Astrocyte of the spinal cord (primary cell): ENCODE measurements at places on chromosomes 6 and 20.

DNA sequence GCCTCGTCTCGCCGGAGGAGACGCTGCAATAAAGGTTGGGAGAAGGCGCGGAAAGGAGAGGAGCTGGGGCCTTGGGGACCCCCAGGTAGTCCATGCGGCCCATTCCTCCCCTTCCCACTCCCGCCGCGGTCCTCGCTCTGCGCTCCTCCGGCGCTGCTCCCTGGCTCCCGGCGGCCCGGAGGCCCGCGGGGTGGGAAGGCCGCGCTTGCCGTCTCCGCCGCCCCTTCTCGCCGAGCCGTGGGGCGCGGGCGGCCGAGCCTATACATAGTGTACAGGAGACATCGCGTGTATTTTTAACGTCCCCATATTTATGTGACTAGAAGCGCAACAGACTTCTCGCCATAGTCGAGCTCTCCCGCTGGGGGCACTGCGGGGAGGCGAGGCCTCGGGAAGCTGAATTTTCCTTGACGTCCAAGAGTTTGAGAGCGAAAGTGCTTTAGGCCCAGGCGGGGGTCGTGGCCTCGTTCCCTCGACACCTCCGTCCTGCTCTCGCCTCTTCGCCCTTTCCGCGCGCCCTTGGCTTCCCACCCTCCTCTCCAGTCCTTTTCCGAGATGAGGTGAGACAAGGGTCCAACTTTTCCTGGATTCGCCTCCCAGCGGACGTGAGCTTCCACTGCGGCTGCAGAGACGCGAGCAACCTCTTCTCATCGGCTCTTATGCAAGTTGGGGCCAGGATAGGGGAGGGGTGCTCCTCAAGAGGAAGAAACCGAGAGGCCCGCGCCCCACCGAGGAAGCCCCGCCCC lies 29.0 kb downstream of the SLC12A5 start:
- peak; percentile 24 for DNase-seq

GRCh38 chr6:124613031-124613430 lies 349.2 kb upstream of the RNF217 start:
- no peak for DNase-seq

DNA sequence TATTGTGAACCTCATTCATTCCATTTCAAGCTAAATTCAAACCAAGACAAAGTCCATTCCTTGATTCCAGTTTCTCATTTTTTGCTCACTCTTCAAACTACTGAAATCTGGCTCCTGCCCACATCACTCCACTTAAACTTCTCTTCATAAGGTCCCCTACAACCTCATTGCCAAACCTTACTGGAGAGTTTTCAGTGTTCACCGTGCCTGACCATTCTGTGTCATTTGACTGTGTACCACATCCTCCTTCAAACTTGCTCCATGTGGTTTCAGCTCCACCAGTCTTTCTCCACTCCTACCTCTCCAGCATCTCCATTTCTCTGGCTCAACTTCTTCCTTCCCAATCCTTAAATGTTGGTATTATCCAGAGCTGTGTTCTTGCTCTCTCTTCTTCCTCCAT lies 38.5 kb upstream of the TAB2 start:
- no peak for DNase-seq

GRCh38 chr6:75106426-75106825 lies 99.4 kb downstream of the COL12A1 start:
- DNase-seq, result no peak

GRCh38 chr20:1382670-1383069 lies 10.2 kb downstream of the FKBP1A start:
- no peak for DNase-seq
